ENCODE measurements at places on chromosomes 3 and 15. TPM values are rescaled to one million over a fixed set of nuclear protein-coding genes. Genes with fewer than 3 reads are reported as not detected.

The SKOR1 gene
- 0.49 TPM for total RNA-seq

DNA sequence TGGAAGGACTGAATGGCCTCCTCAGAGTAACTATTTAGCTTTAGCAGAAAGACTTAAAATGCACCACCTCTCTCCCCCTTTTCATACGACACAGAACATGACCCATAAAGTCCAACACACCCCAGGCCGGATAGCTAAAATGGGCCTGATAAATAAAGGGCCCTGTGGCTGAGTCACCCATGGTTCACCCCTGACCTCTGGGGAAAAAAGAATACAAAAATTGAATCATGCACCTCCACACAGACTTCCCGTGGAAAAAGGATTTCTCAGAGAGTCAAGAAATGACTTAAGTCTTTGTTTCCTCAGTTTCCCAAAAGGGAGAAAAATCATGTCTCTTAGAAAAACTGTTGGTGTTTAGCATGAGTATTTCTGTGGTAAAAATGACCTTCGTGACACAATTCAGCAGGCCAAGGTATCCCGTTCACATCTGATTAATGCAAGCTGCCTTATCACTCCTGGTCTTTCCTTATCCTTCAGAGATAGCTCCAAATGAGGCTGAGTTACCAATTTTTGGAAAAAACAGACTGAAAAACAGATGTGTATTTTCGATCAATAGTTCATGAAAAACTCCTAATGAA, 34.0 kb upstream of the ARHGEF3 start:
- no peaks in the 10 kb centered on the region for H3K36me3 ChIP-seq
- no peaks in the 10 kb centered on the region for H3K4me1 ChIP-seq
- no peak overlapping the region for H3K27ac ChIP-seq
- H3K4me3 ChIP-seq: no peak overlapping the region
- H3K27me3 ChIP-seq: no peaks in the 10 kb centered on the region
- no peak for DNase-seq

GRCh38 chr15:36863570-36863969, 236.8 kb downstream of the MEIS2 start:
- no peaks in the 10 kb centered on the region for H3K27me3 ChIP-seq
- H3K27ac ChIP-seq: no peak overlapping the region
- H3K4me1 ChIP-seq: no peaks in the 10 kb centered on the region
- no peak overlapping the region for H3K4me3 ChIP-seq

The FANCD2 gene
- 5.5 TPM for total RNA-seq

DNA sequence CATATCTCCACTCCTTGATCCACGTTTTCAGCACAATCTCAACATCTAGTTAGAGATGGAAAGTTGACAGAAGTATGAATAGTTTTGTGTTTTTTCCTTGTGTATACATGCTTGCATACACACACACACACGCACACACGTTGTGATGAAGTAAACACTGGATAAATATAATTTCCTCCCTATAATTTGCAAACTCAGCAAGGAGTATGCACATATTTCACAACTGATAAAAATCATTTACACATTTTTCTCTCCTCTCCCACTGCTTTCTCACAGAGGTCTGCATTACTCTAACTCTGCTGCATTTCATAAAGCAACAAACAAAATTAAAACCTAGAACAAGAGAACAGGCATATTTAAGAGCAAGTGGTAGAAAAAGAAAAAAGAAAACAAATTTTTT, 320.9 kb downstream of the ERC2 start:
- DNase-seq: no peak
- H3K27ac ChIP-seq: no peak overlapping the region
- H3K27me3 ChIP-seq: no peaks in the 10 kb centered on the region

- no peaks in the 10 kb centered on the region for H3K36me3 ChIP-seq
- H3K4me3 ChIP-seq: peak overlapping the region; percentile 42
- peak; percentile 83 for DNase-seq
- no peaks in the 10 kb centered on the region for H3K27me3 ChIP-seq
Measured at GRCh38 chr3:126179825-126180476, 435 bp downstream of the ALDH1L1 start.

The SNURF gene
- 11.4 TPM for total RNA-seq

DNA sequence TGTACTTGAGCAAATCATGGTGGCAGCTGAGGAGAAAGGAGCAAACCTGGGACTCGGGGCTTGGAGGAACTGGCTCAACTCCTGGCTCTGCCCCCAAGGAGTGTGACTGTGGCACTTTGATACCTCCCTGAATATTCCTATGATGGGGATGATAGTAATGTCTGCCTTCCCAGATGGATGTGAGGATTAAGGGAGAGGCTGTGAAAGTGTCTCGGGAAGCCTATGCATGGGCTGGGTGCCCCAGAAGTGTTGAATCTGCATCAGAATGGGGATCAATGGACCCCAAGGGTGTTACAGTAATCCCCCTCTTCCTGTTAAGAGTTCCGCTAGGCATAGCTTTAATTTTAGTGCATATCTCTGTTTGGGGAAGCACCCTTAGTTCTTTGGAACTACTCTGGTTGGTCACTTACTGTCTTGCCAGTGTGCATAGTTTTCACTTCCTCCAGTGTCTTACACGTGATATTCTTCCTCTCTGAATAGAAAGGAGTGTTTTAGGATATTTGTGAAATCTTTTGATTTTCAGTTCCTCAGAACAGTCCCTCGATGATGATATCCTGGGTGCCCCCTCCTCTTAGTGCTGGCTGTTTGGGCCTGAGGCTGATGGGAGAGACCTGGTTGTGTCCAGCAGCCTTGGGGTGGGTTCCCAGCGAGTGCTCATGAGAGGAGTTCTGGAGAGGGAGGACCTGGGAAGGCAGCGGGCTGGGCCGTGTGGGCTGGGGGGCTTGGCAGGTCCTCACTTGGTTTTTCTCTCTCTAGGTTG, 97.5 kb downstream of the CHDH start:
- H3K4me3 ChIP-seq: no peak overlapping the region
- H3K4me1 ChIP-seq: peaks cover 16% of the 10 kb centered on the region
- H3K36me3 ChIP-seq: no peaks in the 10 kb centered on the region
- no peaks in the 10 kb centered on the region for H3K27me3 ChIP-seq

DNA sequence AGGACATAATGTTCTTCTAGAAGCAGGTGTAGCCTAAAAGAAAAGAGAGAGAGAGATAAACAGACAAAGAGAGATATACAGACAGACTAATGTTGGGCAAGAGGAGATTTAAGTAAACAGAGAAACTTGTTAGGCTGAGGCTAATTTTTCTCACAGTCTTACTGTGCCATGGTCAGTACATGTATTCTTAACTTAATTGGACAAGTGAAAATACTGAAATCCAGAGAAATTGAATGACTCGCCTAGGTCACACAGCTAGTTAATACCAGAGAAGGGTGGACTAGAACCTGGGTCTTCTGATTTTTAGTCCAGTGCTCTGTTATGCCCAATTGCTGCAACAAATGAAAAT, 6.7 kb upstream of the ZNF609 start:
- no peak overlapping the region for H3K27ac ChIP-seq
- H3K36me3 ChIP-seq: peaks cover 19% of the 10 kb centered on the region
- H3K4me1 ChIP-seq: peaks cover 20% of the 10 kb centered on the region
- H3K27me3 ChIP-seq: no peaks in the 10 kb centered on the region
- DNase-seq: no peak
- no peak overlapping the region for H3K4me3 ChIP-seq

The PYGO1 gene
- total RNA-seq: 11.5 TPM

- DNase-seq: no peak
- no peak overlapping the region for H3K27ac ChIP-seq
- no peak overlapping the region for H3K4me3 ChIP-seq
- H3K36me3 ChIP-seq: no peaks in the 10 kb centered on the region
- H3K4me1 ChIP-seq: no peaks in the 10 kb centered on the region
Measured at GRCh38 chr3:45864760-45865519, 21.4 kb upstream of the CCR9 start.

- no peak overlapping the region for H3K4me3 ChIP-seq
- H3K27ac ChIP-seq: no peak overlapping the region
- H3K36me3 ChIP-seq: no peaks in the 10 kb centered on the region
- no peaks in the 10 kb centered on the region for H3K4me1 ChIP-seq
Measured at GRCh38 chr3:75076481-75076880, 462.0 kb upstream of the CNTN3 start.

DNA sequence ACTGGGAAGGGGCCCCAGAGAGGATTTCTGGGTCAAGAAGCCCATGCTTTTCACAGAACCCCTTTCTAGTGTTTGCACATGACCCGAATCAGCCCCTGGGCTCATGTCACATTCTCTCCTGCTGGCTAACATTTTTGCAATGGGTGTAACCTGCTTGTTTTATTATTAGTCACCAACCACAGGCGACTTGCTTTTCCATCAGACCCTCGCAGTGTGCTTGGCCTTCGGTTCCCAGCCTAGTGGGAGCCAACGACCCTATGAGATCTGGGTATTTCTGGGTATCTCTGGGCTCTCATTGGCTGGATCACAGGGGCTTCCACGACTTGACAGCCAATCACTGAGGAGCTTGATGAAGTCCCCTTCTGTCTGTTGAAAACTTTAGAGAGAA, 11.0 kb upstream of the FBLN2 start:
- peaks cover 7% of the 10 kb centered on the region for H3K4me1 ChIP-seq
- no peak for DNase-seq
- no peaks in the 10 kb centered on the region for H3K36me3 ChIP-seq
- H3K27ac ChIP-seq: no peak overlapping the region

The DNAJC19 gene
- 43.5 TPM for total RNA-seq

GRCh38 chr3:58607816-58608215, 30.6 kb upstream of the FAM107A start:
- no peak overlapping the region for H3K27ac ChIP-seq
- no peaks in the 10 kb centered on the region for H3K36me3 ChIP-seq
- H3K4me3 ChIP-seq: no peak overlapping the region
- H3K27me3 ChIP-seq: no peaks in the 10 kb centered on the region
- no peak for DNase-seq
- H3K4me1 ChIP-seq: no peaks in the 10 kb centered on the region

- no peak overlapping the region for H3K4me3 ChIP-seq
- H3K36me3 ChIP-seq: no peaks in the 10 kb centered on the region
- H3K4me1 ChIP-seq: peaks cover 20% of the 10 kb centered on the region
- H3K27ac ChIP-seq: no peak overlapping the region
Measured at GRCh38 chr3:50564321-50564720, 3.2 kb downstream of the C3orf18 start.

- peaks cover 11% of the 10 kb centered on the region for H3K4me1 ChIP-seq
- no peak overlapping the region for H3K27ac ChIP-seq
- H3K27me3 ChIP-seq: no peaks in the 10 kb centered on the region
- no peak for DNase-seq
Measured at GRCh38 chr3:15345608-15346137, 13.3 kb upstream of the SH3BP5 start.

DNA sequence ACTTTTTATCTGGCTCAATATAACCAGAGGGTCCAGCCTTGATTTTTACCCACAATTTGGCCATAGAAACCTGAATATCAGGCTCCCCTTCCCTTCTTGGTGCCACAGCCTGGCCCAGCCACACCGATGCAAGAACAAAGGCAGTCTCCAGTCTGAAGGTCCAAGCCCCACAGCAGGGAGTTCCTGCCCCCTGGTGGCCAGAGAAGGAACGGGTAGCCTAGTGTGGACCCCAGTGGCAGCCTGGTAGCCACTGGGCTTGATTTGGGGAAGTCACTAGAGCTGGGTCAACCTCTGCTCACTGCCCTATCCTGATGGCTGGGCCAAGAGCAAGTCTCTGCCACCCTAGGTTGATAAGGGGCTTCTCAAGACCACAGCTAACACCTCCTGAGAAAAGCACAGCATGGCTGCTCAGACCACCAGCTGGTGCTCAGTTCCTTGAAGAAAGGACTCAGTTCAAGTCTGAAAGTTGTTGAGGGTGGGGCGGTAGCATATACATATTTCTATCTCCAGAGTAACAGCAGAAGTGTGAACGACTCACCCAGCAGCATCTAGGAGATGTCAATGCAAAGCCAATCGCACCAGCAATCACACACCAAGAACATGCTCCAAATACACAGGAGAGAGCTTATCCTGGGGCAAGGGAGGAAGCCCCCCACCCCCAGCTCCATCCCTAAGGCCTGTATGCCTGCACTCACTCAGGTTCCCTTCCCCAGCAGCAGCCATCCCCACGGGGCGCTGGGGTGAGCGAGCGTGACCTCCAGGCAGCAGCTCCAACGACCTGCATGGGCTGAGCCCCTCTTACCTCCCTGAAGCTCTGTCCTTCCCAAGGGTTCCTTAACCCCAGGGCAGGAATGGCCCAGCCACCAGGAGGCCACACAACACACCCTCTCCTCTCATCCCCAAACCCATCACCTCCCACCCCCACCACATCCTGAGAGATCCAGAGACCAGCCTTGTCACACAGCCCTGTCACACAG, 7.6 kb downstream of the PFKFB4 start:
- peaks cover 11% of the 10 kb centered on the region for H3K36me3 ChIP-seq
- no peaks in the 10 kb centered on the region for H3K27me3 ChIP-seq
- H3K4me3 ChIP-seq: no peak overlapping the region
- peak; percentile 90 for DNase-seq
- H3K4me1 ChIP-seq: no peaks in the 10 kb centered on the region
- peak overlapping the region; percentile 21 for H3K27ac ChIP-seq

The HTR3E gene
- not detected for total RNA-seq

GRCh38 chr15:38195191-38195901, 57.3 kb upstream of the SPRED1 start:
- H3K4me1 ChIP-seq: no peaks in the 10 kb centered on the region
- no peak overlapping the region for H3K4me3 ChIP-seq
- H3K27me3 ChIP-seq: no peaks in the 10 kb centered on the region

- DNase-seq: no peak
- no peaks in the 10 kb centered on the region for H3K4me1 ChIP-seq
- H3K36me3 ChIP-seq: no peaks in the 10 kb centered on the region
- H3K4me3 ChIP-seq: no peak overlapping the region
- H3K27ac ChIP-seq: no peak overlapping the region
Measured at GRCh38 chr3:111577798-111578685, 17.1 kb downstream of the ZBED2 start.

- H3K27me3 ChIP-seq: no peaks in the 10 kb centered on the region
- H3K4me1 ChIP-seq: no peaks in the 10 kb centered on the region
- H3K27ac ChIP-seq: no peak overlapping the region
- H3K36me3 ChIP-seq: no peaks in the 10 kb centered on the region
- no peak for DNase-seq
- H3K4me3 ChIP-seq: no peak overlapping the region
Measured at GRCh38 chr15:46178138-46178537, 543.3 kb downstream of the SQOR start.

- no peak overlapping the region for H3K4me3 ChIP-seq
- no peaks in the 10 kb centered on the region for H3K36me3 ChIP-seq
- no peak for DNase-seq
- H3K4me1 ChIP-seq: no peaks in the 10 kb centered on the region
Measured at GRCh38 chr15:29070471-29071231, 184.9 kb downstream of the APBA2 start.

The IGDCC3 gene
- not detected for total RNA-seq

- no peak overlapping the region for H3K4me3 ChIP-seq
- no peak for DNase-seq
- peaks cover 9% of the 10 kb centered on the region for H3K36me3 ChIP-seq
- H3K27me3 ChIP-seq: no peaks in the 10 kb centered on the region
- H3K4me1 ChIP-seq: no peaks in the 10 kb centered on the region
Measured at GRCh38 chr15:71889385-71889784, 79.0 kb downstream of the NR2E3 start.
